Fibroblast of skin of left biceps (primary cell): ENCODE measurements at places on chromosomes 3 and 15.

DNA sequence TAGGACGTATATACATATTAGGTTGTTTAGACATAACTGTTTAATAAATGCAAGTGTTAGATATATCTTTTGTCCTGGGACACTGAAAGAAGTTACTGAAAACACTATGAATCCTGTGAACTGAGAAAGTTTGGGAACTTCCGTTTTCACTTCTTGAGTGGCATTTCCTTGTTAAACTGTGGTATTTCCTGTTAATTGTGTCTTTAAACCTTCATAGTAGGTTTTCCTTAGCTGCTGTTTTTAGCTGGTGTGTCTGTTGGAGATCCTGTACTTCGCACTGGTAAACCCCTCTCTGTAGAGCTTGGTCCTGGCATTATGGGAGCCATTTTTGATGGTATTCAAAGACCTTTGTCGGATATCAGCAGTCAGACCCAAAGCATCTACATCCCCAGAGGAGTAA lies 37.1 kb downstream of the ATP6V1A start:
- no peak for DNase-seq

GRCh38 chr3:73473898-73474416 lies 150.8 kb downstream of the PDZRN3 start:
- DNase-seq, result no peak

DNA sequence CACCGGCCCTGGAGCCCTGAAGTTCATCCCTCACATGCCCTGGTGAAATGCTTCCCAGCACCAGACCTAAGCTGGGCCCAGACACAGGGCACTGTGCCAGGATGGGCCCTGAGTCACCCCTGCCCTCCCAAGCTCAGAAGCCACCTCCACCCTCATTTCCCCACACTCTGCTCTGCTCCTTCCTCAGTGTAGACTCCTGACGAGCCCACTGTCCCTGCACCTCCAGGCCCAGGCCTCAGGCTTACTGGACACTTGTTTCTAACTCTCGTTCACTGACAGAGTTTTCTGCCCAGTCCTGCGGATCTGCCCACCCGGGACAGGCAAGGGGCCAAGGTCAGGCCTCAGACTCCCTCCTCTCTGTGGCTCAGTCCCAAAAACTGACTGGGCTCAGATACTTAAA lies 112.6 kb upstream of the RNF7 start:
- DNase-seq, result no peak

GRCh38 chr15:53506370-53506769 lies 253.1 kb downstream of the WDR72 start:
- DNase-seq, result no peak

- DNase-seq, result no peak
These were observed 9.1 kb upstream of the ARHGEF3 start for GRCh38 chr3:56810577-56811545.
